Tongue (tissue), 3 donors: ENCODE measurements at places on chromosomes 2 and 18. TPM values are rescaled to one million over a fixed set of nuclear protein-coding genes. Genes with fewer than 3 reads are reported as not detected.

GRCh38 chr2:19677825-19678518 is 223.8 kb downstream of the TTC32 start:
- DNase-seq = no peak

DNA sequence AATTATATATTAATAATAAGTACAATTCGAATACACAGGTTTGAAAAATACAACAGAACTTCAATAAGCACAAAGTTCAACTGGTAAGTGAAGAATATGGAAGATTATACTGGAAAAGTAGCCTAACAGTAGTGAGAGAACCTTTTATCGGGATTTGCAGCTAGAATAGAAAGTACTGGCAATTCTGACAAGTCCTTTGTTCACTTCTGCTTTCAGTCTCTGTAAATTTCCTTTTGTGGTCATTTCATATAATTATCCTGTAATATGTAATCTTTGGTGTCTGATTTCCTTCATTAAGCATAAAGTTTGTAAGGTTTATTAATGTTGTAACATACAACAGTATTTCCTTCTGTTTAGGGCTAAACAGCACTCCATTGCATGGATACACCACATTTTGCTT is 67.2 kb downstream of the CUL3 start:
- DNase-seq = no peak

GRCh38 chr18:11339188-11339775 is 189.9 kb upstream of the PIEZO2 start:
- DNase-seq = no peak

- DNase-seq = no peak
These were observed 88.6 kb downstream of the GULP1 start for GRCh38 chr2:188380280-188380679.

DNA sequence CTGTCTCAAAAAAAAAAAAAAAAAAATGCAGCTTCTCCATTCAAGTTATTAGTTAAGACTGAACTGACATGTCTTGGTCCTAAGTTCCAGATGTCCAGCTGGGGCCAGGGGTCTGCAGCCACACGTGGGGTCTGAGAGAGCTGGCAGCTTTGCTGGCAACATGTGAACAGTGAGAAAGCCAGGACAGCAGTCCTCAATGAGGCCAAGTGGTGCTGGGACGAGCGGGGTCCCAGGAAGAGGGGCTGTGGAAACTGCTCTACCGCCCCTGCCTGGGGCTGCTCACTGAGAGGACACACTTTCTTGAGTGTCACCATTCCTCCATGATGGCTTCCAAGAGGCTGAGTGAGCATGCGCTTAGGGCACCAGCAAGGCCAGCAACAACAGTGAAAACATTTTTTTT is 100.7 kb upstream of the TAF1B start:
- no peak for DNase-seq

GGCX gene
- total RNA-seq = 32.3 TPM
